ENCODE measurements at places on chromosomes 2 and 18.

DNA sequence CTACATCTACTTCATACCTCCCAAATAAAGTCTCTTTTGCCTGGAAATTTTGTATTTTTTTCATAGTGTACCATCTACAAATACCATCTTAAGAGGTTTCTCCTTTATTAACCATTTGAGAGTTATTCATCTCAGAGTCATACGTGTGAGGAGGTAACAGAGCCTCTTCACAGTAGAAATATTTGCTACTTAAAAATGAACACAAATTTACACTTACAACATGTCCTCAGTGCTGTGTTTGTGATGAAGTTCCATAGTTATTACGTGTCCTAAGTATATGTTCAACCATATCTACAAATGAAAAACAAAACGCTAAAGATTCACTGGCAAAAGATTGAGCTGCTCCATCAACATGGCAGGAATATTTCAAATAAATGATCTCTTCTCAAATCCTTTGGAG, 48.5 kb upstream of the HNRNPA3 start:
- no peak for DNase-seq

GRCh38 chr2:195337597-195337996, 319.4 kb upstream of the SLC39A10 start:
- no peak for DNase-seq

GRCh38 chr2:234286956-234287355, 209.9 kb downstream of the ARL4C start:
- no peak for DNase-seq

- no peak for DNase-seq
These were observed 30.9 kb upstream of the IL1R2 start for GRCh38 chr2:101960819-101961337.

GRCh38 chr18:6441200-6441599, 26.5 kb upstream of the L3MBTL4 start:
- DNase-seq: no peak

DNA sequence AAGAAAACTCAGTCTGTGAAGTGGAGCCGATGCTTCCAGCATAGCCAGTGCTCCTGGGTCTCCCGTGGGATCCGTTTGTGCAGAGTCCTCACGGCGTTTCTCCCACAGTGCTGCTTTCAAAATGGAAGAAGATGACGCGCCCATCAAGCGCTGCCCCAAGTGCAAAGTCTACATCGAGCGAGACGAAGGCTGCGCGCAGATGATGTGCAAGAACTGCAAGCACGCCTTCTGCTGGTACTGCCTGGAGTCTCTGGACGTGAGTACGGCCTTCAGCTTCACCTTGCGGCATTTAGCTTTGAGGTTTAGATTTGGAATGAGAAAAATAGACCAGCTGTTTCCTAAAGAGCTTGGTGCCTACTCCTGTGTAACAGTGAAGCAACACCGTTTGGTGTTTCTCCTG, 107.0 kb downstream of the RNF144A start:
- no peak for DNase-seq

DNA sequence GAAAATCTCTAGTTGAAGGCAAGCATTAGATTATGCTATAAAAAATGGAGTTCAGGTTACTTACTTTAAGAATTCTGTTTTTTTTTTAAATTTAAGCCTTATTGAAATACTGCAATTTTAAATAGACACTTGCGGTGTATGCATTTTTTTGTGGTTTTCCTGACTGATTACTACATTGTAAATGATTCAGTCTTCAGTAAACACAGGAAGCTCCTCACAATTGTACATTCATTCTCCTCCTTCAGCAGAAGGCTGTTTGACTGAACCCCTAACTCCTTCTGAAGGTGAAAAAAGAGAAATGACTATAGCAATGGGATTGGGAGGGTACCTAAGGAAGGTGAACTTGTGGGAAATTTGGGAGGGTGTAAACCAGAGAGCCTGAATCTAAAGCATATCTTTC, 136.1 kb downstream of the GCA start:
- no peak for DNase-seq

DNA sequence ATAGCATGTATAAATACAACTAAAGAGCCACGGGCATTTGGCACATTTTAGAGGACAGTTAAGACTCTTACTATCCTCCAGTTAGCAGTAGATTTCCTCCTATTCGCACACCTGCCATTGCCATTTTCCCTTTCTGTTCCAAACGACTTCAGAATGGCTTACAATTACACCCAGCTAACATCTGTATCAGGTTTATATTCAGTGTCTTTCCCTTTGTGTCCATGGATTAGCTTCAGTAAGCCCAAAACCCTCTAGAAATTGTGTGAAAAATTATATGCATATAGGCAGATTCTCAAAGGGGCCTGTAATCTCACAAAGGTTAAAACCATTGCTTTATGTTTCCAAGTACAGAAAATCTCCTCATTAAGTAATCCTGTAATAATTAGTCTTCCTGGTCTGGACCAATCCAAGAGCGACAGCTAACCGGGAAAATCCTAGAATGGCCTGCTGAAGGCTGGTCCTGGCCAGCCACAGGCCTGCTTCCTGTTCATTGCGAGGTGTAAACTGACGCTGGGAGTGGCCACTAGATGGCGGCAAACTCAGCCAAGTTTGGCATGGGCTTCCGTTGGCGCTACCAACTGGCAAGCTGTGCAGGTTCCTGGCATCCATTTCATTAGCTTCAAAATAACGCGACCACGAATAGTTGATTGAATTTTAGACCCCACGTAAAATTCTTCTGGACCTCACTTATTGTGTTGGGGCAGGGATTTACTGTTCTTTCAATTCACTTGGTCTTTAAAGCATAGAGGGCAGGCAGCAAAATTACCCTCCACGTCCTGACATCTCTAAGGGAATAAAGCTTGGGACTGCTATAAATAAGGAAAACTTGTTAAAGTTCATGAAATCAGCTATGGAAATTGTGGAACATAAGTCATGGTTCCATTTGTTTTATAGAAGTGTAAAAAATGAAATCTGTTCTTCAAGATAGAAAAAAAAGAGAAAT, 17.1 kb downstream of the ARHGAP25 start:
- DNase-seq: peak; percentile 34

GRCh38 chr2:235605312-235606003, 111.6 kb downstream of the AGAP1 start:
- DNase-seq: no peak

DNA sequence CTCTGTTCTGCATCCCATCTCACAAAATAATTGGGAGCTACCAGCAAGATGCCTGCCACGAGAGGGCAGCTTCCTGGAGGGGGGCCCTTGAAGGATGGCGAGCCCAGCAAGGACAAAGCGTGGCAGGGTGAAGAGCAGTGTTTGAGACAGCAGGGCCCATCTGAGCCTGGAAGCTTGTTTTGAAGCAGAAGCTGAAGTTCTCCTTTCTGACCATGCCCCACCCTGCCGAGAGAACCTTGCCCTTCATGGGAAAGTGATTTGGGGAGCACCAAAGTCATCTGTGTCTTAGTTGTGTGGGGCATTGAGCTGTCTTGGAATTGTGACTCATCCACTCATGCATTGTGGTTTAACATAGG, 216.3 kb downstream of the BCL11A start:
- DNase-seq: no peak

- DNase-seq: no peak
These were observed 31.9 kb downstream of the NRP2 start for GRCh38 chr2:205714058-205714776.

- no peak for DNase-seq
These were observed 112.1 kb downstream of the MCFD2 start for GRCh38 chr2:46803547-46803878.

- DNase-seq: no peak
These were observed 24.3 kb upstream of the FOSL2 start for GRCh38 chr2:28368357-28368798.

DNA sequence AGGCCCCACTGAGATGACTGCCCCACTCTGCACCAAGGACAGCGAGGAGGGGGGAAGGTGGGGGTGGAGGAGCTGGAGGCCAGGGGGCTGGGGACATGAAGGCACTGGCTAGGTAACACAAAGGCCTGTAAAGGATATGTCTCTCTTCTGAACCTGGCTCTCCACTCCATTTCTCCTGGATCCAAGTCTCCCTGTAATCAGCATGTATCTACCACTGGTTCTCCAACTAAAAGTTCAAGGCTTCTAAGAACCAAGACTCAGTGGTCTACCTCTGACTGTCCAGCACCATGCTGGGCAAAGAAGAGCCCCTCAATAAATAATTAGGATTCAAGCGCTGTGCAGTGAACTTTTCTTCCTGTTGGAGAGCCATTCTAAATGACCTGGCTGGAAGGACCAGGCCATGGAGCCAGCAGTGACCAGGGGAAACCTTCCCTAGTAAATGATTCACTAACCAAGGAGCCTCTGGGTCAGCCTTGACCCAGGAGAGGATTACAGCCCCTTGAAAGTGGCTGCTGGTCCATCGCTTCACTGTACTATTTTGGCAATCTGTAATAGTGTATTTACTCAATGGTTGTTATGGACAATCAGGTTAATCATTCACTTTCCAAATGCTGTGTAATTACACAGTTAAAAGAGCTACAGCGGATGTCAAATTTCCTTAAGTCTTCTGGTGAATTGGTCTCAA, 73.2 kb downstream of the BCL11A start:
- DNase-seq: no peak

DNA sequence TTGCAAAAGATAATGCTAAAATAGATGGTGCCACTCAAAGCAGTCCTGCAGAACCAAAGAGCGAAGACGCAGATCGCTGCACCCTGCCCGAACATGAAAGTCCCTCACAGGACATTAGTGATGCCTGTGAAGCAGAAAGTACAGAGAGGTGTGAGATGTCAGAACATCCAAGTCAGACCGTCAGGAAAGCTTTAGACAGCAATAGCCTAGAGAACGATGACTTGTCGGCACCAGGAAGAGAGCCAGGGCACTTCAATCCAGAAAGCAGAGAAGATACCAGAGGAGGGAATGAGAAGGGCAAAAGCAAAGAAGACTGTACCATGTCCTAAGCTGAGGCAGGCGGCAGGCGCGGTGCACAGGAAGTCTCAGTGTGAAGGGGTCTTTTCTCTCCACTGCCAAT, 34.8 kb upstream of the RBM44 start:
- DNase-seq: no peak

- DNase-seq: no peak
These were observed 20.4 kb downstream of the PLA2R1 start for GRCh38 chr2:160042054-160042453.

- no peak for DNase-seq
These were observed 70.9 kb upstream of the ST6GAL2 start for GRCh38 chr2:106956879-106957278.

GRCh38 chr2:75088791-75089190, 110.5 kb downstream of the TACR1 start:
- DNase-seq: no peak

GRCh38 chr2:86147793-86148192, 41.8 kb downstream of the PTCD3 start:
- no peak for DNase-seq

Measured in SW 1271 (cell line).